ENCODE measurements at places on chromosomes 4 and X.

DNA sequence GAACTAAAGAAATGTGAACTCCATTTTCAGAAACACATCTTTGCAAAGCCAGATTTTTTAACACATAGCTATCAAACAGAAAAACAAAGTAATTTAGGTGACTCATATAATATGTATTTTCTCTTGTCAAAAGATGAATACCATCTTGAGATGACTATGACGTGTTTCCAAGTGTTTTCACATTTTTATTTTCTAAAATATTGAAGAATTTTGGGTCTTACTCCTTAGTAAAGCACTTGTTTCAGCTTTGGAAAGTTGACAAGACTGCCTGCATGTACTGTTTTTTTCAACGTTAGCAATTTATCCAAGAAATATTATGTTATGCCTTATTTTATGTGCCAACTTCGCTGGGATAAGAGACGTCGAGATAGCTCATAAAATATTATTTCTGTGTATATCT lies 733.9 kb upstream of the EPHA5 start:
- DNase-seq = no peak

DNA sequence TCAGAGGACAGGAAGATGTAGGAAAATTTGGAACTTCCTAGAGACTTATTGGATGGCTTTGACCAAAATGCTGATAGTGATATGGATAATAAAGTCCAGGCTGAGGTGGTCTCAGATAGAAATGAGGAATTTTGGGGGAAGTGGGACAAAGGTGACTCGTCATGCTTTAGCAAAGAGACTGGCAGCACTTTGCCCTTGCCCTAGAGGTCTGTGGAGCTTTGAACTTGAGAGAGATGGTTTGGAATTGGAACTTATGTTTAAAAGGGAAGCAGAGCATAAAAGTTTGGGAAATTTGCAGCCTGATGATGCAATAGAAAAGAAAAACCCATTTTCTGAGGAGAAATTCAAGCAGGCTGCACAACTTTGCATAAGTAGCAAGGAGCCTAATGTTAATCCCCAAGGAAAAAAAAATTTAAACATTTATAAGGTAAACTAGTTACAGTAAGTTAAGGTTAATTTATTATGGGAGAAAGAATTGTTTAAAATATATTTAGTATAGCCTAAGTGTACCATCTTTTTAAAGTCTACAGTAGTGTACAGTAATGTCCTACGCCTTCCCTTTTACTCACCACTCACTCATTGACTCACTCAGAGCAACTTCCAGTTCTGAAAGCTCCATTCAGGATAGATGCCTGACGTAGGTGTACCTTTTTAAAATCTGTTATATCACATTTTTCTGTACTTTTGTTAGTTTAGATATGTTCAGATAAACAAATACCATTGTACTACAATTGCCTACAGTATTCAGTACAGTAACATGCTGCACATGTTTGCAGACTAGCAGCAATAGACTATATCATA lies 101.2 kb downstream of the FAM13A start:
- no peak for DNase-seq

- DNase-seq = no peak
Observed at GRCh38 chr4:182644683-182645050, 272.5 kb downstream of the DCTD start.

- DNase-seq = peak; percentile 29
Observed at GRCh38 chrX:153900831-153901752, 3.4 kb upstream of the AVPR2 start.

- no peak for DNase-seq
Observed at GRCh38 chr4:163540977-163541376, 46.5 kb downstream of the TMA16 start.

Measured in activated CD8-positive, alpha-beta memory T cell treated with anti-CD3 and anti-CD28 coated beads for 4 hours (primary cell).